Stomach (tissue), 19 donors: ENCODE measurements at places on chromosomes 13 and 19. TPM values are rescaled to one million over a fixed set of nuclear protein-coding genes. Genes with fewer than 3 reads are reported as not detected.

Gene PHLDB3
- 9.5 TPM for polyA plus RNA-seq

DNA sequence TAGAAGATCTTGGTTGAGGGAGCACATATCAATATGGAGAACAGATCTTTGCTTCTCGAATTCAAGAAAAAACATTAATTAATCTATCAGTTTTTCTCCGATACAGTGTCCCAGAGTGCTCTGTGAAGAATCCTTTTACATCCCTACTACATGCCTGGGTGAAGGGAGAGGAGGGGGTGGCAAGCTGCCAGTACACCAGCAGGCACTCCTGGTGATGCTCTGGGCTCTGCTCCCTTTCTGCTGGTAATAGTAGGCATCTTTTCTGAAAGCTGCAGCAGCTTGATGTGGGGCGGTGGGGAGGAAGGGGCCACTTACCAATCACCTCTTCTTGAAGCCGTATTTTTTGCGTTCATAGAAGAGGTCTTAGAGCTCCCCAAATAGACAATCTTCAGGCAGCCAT lies 30.7 kb downstream of the PBX4 start:
- peaks cover 20% of the 10 kb centered on the region for H3K4me1 ChIP-seq
- no peaks in the 10 kb centered on the region for H3K36me3 ChIP-seq
- H3K27ac ChIP-seq: no peak overlapping the region
- H3K27me3 ChIP-seq: no peaks in the 10 kb centered on the region
- no peak for DNase-seq

GRCh38 chr13:54373211-54373610 lies 1344.6 kb downstream of the OLFM4 start:
- no peak overlapping the region for H3K4me3 ChIP-seq
- H3K4me1 ChIP-seq: no peaks in the 10 kb centered on the region
- no peak for DNase-seq
- H3K36me3 ChIP-seq: no peaks in the 10 kb centered on the region
- H3K27ac ChIP-seq: no peak overlapping the region
- no peaks in the 10 kb centered on the region for H3K27me3 ChIP-seq

GRCh38 chr13:97388373-97388772 lies 45.6 kb upstream of the RAP2A start:
- no peaks in the 10 kb centered on the region for H3K4me1 ChIP-seq
- H3K27ac ChIP-seq: peak overlapping the region; percentile 58

DNA sequence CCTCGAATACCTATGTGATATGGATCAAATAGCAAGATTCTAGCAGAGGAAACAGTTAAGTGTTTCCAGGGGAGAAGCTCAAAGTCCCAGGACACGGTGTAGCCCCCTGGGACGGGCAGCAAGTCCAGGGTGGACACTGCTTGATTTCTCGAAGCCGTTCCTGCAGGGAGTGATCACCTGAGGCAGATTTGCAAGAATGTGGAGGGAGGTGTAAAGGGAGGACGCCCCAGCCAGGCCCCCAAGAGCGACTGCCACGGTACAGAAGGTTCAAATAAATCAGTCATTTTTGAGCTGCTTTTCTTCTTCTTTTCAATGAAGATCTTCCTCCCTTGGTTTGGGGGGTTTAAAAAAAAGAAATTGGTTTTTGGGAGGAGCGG lies 41.4 kb downstream of the KLF2 start:
- H3K36me3 ChIP-seq: peaks cover 11% of the 10 kb centered on the region
- peak overlapping the region; percentile 73 for H3K27ac ChIP-seq
- no peak for DNase-seq
- H3K4me3 ChIP-seq: no peak overlapping the region

GRCh38 chr13:76720821-76721220 lies 165.4 kb downstream of the KCTD12 start:
- H3K4me3 ChIP-seq: no peak overlapping the region
- peaks cover 21% of the 10 kb centered on the region for H3K4me1 ChIP-seq
- no peak for DNase-seq
- no peak overlapping the region for H3K27ac ChIP-seq

GRCh38 chr13:43153436-43154090 lies 130.2 kb downstream of the DNAJC15 start:
- no peak overlapping the region for H3K27ac ChIP-seq
- no peaks in the 10 kb centered on the region for H3K36me3 ChIP-seq
- no peak overlapping the region for H3K4me3 ChIP-seq
- H3K4me1 ChIP-seq: no peaks in the 10 kb centered on the region
- H3K27me3 ChIP-seq: no peaks in the 10 kb centered on the region

DNA sequence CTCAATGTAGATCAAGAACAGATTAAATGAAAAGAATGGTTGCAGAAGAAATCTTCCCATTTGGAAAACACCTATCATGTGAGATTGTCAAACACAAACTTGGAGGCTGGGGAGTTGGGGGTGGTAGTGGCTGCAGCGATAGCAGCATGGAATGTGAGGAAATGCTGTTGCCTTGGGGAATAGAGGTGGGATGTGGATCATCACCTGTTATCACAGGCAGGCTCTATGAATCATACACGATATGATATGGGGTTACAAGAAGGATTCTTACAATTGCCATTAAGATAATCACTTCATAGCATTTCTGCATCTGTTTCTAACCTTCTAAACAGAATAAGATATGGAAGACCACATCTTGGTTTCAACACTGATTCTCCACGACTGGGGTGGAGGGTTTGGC lies 88.7 kb downstream of the RNASEH2B start:
- H3K36me3 ChIP-seq: no peaks in the 10 kb centered on the region
- DNase-seq: no peak
- no peak overlapping the region for H3K4me3 ChIP-seq
- no peaks in the 10 kb centered on the region for H3K27me3 ChIP-seq
- H3K4me1 ChIP-seq: peaks cover 7% of the 10 kb centered on the region
